HAP-1 (cell line): ENCODE measurements at places on chromosomes 2 and 18.

- DNase-seq, result no peak
These were observed 329.5 kb upstream of the SYT4 start for GRCh38 chr18:43606795-43607194.

GRCh38 chr2:152114366-152114765 is 15.5 kb upstream of the CACNB4 start:
- no peak for DNase-seq

DNA sequence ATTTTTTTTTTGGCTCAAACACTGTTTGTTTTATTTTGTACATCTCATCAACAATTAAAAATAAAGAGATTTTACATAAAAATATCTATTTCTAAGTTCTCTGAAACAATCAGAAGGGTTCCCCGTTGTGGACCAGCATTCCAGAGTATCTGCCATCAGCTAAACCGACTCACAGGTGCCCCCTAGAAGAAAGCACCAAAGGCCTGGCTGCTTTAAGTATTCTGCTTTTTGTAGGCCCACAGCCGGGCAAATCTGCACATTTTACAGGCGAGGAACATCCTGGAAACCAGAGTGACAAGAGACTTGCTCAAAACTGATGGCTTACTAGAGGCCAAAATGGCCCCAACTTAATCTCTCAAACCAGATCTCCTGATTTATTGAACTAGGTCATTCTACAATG is 82.2 kb upstream of the SETBP1 start:
- DNase-seq, result no peak

DNA sequence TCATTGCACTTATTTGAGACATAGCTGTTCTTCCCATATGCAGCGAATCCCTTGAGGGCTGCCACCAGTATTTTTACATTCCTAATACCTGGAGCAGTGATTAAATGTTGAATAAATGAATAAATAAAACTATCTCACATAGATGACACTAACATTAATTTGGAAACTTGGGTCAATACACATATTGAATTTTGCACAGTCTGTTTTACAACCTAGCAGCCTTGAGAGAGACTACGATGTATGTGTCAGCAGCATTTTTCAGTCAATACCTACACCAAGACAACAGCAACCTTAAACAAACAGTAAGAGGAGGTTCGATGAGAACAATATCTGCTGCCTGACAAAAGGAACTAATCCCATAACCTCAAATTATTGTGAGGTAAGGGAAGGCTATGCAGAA is 53.4 kb downstream of the NBAS start:
- DNase-seq, result no peak

DNA sequence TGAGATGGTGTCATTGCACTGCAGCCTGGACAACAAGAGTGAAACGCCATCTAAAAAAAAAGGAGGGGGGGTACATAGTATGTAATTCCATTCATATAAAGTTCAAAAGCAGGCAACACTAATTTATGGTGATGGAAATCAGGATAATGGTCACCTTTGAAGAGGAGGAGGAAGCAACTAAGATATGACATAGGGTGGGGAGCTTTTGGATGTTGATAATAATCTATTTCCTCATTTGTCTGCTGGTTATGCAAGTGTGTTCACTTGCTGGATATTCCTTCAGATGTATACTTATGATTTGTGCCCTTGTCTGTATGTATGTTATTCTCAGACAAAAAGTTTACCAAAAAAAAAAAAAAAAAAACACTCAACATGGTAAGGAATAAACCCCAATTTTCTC is 28.6 kb upstream of the ATIC start:
- no peak for DNase-seq

GRCh38 chr2:28602751-28603639 is 107.1 kb downstream of the PLB1 start:
- DNase-seq, result no peak

- DNase-seq, result no peak
These were observed 23.6 kb downstream of the NEDD4L start for GRCh38 chr18:58067601-58068000.

DNA sequence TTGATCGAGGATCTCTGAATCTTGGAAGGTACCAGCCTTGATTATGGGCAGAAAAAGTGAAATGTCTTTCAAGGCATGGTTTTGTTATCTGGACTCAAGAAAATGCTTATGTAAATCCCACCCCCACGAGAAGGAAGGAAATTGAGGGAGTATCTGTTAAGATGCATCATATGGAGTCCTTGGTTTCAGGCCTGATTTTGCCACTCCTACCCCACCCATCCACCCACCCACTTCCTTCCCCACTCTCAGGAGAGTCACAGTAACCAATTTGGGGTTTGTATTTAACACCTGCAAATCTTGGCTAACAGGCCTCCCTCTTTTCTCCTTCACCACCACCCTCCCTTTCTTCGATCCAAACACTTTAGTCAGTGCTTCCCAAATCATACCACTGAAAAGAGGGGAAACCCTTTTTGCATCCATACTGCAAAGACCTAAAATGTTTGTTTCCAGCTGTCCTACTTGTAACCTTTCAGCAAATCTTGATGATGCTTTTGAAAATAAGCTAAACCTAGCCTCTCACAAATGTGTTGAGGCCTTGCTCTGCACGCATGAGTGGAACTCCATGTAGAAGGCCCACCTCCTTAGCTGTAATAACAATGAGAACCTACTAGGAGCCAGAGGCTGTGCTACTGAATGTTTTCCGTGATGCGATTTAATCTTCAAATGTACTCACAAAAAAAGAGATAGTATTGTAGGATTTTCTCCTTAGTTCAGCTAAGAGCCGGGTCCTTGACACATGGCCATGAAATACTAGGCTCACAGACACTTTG is 34.8 kb downstream of the POU3F3 start:
- DNase-seq, result no peak

GRCh38 chr2:27194538-27195354 is 17.1 kb upstream of the ATRAID start:
- no peak for DNase-seq

DNA sequence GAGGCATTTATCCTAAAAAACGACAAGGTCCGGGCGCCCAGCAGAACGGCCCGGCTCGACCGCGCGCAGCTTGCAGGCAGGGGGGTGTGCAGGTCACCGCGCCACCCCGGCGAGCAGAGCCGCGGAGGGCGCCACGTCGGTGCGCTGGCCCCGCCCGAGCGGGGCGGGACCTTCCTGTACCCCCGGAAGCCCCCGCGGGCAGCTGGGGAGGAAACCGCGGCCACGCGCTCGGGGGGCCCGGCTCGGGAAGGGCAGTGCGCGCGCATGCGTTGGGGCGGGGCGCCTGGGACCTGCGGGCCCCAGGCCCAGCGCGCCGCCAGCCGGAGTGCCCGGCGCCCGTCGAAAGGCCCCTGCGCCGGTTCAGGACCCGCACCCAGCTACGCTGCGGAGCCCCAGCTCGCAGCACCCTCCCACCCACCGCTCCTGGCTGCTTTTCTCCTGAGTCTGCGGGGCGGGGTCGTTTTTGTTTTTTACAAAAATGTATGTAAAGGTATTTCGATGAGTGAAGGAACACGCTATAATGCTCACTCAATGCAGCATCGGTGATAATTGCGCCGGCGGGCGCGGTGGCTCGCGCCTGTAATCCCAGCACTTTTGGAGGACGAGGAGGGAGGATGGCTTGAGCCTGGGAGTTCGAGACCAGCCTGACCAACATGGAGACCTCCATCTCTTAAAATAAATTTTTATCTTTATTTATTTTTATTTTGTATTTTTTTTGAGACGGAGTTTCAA is 47.7 kb upstream of the POMC start:
- peak; percentile 86 for DNase-seq

- DNase-seq, result no peak
These were observed 3.9 kb upstream of the TMEM163 start for GRCh38 chr2:134722728-134723127.

- DNase-seq, result peak; percentile 59
These were observed 52.0 kb upstream of the CALCRL start for GRCh38 chr2:187499941-187500532.

- DNase-seq, result no peak
These were observed 129.8 kb upstream of the ALKAL2 start for GRCh38 chr2:417662-418061.

DNA sequence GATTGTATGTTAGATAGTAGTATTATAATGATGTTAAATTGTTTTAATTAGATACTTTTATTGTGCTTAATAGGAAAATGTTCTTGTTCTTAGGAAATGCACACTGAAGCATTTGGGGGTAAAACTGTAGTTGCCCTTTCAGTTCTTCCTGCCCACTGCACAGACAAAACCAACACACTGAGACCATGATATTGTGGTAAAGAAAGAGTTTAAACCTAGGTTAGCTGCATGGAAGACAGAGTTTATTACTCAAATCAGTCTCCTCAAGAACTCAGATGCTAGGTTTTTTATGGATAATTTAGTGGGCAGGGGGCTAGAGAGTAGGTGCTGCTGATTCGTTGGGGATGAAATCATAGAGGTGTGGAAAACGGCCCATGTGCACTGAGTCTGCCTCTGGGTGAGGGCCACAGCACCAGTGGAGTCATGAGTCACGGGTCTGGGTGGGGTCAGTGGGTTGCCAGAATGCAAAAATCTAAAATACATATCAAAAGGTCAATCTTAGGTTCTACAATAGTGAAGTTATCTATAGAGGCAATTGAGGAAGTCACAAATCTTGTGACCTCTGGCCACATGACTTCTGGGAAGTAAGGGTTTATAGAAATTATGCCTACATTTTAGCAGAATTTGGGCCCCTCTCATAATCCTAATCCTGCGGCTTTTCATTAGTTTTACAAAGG is 283.4 kb upstream of the FBXO11 start:
- DNase-seq, result no peak

DNA sequence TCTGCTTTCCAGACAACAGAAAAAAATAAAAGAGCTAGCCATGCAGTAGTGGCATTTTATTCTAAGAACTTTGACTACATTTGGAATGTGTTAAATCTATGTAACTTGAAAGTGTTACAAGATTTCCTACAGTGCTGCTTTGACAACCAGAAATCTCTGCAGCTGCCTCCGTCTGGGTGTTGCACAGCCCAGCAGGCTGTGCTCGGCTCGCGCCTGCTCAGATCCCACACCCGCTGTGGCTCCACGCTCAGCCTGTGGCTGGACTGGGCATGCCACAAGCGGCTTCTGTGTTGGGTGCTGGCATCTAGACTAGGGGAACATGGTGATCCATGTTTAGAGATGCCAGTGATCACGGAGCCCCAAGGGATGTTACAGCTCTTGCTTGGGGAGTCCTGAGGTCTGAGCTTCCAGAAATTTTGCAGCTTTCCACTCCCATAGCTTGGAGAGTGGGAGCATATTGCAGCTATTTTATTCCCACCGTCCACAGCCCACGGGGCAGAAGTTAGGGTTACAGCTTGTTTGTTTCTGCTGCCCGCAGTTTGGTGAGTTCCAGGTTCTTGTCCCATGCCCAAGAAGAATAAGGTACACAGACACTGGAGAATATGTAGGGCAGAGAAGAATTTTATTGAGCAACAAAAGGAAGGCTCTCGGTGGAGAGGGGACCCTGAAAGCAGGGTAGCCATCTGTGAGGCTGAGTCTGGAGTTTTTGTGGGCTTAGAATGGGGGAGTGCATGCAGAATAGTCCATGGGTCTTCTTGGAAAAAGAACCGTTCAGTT is 44.1 kb downstream of the FAM171B start:
- DNase-seq, result no peak

DNA sequence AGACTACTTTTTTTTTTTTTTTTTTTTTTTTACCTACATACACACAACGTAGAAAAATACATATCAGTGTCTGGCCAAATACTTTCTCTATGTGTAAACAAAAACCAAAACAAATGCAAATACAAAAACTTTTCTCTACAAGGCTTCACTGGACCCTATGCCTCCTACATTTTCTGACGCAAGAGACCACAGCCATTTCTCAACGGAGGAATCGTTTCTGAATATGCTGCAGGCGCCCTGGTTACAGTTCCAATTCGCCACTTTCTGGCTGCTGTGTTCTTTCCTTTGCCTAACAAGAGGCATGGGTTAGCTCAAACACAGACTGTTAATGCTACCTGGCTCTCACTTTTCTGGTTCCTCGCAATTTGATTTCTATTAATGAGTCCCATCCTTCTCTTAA is 96.4 kb downstream of the EPB41L3 start:
- no peak for DNase-seq

GRCh38 chr2:174338147-174338605 is 3.4 kb downstream of the SP9 start:
- DNase-seq, result no peak

GRCh38 chr2:174122185-174122584 is 126.1 kb downstream of the OLA1 start:
- no peak for DNase-seq

DNA sequence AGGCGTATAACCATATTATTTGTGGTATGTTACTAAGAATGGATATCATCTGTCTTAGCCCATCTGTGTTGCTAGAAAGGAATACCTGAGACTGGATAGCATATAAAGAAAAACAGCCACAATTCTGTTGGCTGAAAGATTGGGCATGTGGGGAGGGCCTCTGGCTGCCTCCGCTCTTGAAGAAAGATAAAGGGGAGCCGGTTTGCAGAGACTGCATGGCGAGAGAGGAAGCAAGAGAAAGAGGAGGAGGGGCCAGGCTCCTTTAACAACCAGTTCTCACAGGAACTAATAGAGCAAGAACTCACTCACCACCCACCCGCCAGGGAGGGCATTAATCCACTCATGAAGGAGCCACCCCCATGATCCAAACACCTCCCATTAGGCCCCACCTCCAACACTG is 29.2 kb upstream of the UXS1 start:
- no peak for DNase-seq

DNA sequence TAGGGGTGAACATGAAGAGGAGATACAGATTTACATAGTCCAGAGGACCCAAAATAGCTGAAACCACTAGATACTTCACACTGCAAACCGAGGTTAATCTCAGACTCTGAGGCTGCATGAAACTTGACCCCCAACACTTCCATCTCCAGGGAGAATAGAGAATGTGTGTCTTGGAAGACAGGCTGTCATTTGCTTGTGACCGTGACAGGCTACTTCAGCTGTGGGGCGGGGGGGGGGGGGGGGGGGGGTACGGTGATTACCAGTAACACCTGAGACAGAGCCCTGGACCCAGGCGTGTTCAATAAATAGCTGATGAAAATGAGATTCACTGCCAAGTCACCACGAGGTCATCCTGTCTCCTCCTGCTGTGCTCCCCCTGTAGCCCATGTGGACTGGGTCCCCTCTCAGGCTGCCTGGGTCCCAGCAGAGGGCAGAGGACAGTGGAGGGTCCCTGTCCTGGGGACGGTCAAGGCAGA is 5.7 kb upstream of the KLHL29 start:
- DNase-seq, result no peak

DNA sequence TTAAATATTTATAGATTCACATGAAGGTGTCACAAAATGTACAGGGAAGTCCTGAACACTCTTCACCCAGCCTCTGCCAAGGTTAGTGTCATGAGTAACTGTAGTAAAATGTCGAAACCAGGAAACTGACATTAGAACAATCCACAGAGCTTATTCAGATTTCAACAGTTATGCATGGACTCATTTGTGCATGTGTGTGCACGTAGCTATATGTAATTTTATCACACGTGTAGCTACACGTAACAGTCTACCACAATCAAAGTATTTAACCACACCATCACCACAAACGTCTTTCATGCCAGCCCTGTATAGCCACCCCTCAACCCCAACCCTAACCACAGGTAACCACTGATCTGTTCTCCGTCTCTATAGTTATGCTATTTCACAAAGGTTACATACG is 211.7 kb upstream of the REV1 start:
- no peak for DNase-seq
